ENCODE measurements at places on chromosomes 3 and 15.

DNA sequence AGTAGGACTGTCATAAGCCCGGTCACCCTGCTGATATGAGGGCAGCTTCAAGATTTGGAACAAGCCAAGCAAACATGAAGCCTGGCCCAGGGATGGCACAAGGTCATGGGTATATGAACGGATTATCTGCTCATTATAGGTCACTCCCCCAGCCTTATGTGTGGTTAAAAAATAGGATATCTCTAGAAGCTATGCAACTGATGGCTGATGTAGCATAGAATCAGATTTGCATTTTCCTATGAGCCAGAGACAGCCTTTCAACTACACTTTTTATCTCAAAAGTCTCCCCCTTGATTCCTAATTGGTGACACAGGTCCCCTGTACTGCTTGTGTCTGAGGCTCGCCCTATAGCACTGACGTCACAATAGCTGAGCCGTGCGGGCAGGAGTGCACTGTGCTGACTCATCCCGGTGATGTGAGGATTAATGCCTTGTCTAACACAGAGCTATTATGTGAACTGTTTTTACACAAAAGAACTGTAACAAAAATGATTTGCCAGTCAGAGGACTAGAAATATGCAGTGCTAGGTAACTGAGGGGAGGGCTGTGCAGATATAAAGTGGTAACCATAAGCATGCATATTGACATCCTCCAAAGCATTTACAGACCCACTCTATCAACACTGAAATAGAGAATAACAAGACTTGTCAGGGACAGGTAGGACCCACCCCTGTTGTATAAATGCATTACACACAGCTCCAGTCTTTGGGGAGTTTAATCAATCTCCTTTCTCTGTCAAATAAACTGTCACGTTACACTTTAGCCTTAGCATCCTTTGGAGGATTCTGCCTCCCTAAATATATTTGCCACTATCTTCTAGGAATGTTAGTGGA lies 204.9 kb downstream of the TIGIT start:
- DNase-seq = peak; percentile 73

GRCh38 chr3:4754180-4755086 lies 224.8 kb upstream of the BHLHE40 start:
- no peak for DNase-seq

DNA sequence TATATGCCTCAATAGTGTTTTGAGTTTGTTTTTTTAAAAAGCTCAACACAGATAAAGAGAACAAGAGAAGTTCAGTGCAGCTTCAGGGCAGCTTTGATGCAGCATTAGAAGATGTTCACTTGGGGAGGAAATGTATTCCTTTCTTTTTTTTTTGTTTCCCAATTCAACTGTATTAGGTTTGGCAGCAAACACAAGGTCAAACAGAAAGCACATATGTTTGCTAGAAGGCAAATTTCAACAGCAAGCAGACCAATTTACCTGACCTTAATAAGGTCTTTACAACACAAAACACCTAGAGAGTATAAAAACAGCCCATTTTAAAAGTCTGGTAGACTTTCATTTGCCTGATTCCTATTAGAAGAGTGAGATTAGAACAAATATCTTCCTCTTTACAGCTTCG lies 7.3 kb upstream of the CDAN1 start:
- no peak for DNase-seq

- DNase-seq = no peak
Observed at GRCh38 chr3:145144361-145144760, 1016.6 kb downstream of the PLOD2 start.

GRCh38 chr3:127370906-127371305 lies 83.1 kb upstream of the PRR20G start:
- no peak for DNase-seq

DNA sequence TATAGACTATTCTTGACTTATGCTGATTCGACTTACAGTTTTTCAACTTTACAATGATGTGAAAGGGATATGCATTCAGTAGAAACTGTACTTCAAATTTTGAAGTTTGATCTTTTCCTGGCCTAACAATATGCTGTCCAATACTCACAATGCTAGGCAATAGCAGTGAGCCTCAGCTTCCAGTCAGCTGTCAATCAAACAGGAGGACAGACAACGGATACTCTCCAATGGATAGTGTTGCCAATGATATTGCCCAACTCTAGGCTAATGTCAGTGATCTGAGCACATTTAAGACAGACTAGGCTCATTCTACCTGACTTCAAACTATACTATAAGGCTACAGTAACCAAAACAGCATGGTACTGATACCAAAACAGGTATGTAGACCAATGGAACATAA lies 55.0 kb upstream of the ZNF280D start:
- DNase-seq = no peak

GRCh38 chr15:40498418-40498817 lies 27.6 kb downstream of the CHST14 start:
- no peak for DNase-seq

DNA sequence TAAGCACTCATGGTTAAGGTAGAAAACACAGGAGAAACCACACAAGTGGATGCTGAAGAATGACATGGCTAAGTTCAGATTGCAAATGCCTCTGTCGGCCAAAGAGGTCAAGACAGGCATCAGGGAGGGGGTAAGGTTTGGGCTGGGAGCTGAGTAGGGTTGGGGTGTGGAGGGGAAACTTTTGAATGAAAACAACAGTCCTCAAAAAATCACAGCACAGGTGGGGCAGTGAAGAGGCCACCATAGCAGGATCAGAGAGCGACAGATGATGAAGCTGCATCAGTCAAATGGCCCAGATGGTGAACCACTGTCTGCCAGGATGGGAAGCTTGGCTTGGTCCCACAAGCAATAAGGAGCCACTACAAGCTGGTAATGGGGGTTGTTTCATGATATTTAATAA lies 74.9 kb downstream of the ADCY5 start:
- no peak for DNase-seq

DNA sequence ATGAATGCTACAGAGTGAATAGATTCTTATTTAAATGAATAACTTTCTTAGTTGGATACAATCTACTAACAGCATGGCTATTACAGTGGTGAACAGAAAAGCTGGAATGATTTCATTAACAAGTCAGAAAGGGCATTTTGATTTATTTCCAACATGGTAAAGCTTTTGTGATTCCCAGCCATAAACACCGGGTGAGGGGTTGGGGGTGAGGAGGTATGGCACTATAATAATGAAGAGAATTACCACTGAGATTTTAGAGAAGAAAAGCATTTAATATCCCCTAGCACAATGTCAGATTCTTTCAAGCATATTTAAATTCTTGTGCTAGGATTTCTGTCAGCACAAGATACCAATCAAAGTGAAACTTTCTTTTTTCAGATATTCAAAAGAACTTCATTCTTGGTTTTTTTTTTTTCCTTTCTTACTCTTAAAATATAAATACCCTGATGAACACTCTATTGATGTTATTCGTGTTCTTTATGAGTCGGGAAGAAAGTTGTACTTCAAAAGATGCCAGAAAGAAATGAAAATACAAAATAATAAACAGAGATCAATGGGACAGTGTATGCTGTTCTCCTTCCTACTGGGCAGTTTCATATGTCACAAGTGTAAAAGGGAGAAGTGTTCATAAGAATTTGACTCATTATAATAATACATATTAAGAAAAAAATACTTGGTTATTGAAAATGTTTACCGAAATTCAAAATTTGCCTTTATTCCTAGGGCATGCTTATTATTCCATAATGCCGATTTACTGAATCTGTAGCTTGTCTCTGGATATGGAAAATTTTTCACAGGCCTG lies 522.8 kb downstream of the CADM2 start:
- no peak for DNase-seq

DNA sequence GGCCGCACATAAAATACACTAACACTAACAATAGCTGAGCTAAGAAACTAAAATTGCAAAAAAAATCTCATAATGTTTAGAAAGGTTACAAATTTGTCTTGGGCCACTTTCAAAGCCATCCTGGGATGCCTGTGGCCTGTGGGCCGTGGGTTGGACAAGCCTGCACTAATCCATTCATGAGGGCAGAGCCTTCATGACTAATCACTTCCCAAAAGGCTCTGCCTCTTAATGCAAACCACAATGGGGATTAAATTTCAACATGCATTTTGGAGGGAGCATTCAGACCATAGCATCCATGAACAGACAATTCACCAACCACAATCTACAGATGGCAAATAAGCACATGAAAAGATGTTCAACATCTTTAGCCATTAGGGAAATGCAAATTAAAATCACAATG lies 128.2 kb downstream of the SUCLG2 start:
- no peak for DNase-seq

- DNase-seq = no peak
Observed at GRCh38 chr3:137767538-137768360, 3.6 kb downstream of the SOX14 start.

GRCh38 chr3:14550651-14551611 lies 10.8 kb upstream of the GRIP2 start:
- DNase-seq = no peak

DNA sequence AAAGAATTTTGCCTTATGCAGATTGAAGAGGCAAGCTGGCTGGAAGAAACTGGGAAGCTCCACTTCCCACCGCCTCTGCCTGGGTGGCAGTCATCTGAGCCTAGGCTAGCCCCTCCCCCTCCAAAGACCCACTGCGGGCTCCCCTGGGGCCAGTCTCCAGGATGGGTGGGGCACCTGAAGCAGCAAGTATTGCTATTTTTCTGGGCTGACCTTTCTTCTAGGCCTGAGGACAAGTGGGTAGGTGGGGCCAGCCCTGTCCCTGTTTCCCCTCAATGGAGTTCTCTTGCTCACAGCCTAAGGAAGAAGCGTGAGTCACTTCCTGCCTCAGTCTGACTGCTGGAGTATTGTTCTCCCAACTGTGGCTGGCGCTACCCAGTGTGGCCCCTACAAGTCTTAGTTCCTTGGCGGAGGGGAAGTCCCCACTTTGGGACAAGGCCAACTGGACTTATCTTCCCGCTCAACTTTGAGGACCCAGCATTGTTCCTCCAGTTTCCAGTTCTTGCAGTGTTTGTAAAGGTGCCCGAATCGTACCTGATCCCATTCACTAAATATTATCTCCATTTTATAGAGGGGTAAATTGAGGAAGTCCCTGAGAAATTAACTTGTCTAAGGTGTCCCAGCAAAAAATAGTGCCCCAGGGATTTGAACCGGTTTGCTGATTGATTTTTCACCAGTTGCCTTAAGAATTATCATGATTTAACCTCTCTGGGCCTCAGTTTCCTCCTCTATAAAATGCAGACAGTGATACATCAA lies 1.4 kb downstream of the FURIN start:
- DNase-seq = peak; percentile 46

DNA sequence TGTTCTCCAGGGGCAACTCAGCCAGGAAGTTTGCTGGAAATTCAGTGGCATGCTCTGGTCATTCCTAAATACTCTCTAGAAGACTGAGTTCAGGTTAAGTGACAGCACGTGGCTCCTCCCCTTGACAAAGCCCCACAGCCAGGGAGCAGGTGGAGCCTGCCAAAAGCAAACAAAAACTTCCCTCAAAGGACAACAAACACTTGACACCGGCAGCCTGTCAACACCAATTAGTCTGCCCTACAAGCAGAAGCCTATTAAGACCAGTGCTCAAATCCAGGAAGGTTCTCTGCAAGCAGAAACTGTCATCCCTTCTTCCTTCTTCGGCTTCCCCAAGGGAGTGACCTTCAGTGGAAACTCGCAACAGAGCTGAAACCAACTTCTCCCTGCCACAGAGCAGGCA lies 5.0 kb downstream of the MEX3B start:
- DNase-seq = peak; percentile 90

- no peak for DNase-seq
Observed at GRCh38 chr15:85927931-85928537, 133.3 kb upstream of the KLHL25 start.

DNA sequence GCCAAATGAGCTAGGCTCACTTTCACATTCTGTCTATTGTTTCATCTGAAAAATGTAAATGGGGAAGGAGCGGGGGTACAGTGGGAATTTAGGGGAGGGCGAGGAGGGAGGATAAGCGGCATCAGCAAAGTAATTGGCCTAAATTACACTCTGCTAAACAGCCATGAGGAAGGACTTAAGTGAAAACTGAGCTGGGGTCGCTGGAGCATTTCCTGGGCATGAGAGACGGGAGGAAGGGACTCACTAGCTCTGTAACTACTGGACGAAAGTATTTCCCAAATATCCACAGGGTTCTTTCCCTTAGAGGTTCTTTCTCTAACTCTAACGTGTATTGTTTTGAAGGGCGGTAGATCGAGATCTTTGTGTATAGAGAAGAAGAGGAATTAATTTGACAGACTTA lies 418.0 kb downstream of the SOX2 start:
- no peak for DNase-seq

GRCh38 chr15:70252056-70252950 lies 154.6 kb upstream of the TLE3 start:
- DNase-seq = peak; percentile 64

DNA sequence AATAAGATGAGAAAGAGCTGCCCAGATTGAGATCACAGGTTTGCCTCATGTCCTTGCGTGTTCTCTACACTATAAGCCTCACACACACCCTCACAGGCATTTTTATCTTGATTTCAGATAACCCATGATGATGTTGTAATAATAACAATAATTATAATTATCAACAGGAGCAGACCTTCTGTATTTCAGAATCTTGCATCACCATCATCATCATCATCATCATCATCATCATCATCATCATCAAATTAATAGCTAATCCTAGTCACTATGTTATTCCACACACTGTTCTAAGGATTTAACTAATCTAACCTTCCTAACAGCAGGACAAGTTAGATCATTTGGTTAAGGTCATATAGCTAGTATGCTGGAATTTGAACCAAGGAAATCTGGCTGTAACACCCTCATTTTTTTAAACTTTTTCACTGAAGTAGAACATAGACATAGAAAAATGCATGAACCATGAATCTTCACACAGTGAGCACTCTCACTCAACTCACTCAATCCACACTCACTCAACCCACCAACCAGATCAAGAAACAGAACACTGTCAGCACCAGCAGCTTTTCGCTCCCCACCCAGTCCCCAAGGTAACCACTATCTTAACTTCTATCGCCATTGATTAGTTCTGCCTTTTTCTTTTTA lies 1.8 kb upstream of the SH2D7 start:
- no peak for DNase-seq

DNA sequence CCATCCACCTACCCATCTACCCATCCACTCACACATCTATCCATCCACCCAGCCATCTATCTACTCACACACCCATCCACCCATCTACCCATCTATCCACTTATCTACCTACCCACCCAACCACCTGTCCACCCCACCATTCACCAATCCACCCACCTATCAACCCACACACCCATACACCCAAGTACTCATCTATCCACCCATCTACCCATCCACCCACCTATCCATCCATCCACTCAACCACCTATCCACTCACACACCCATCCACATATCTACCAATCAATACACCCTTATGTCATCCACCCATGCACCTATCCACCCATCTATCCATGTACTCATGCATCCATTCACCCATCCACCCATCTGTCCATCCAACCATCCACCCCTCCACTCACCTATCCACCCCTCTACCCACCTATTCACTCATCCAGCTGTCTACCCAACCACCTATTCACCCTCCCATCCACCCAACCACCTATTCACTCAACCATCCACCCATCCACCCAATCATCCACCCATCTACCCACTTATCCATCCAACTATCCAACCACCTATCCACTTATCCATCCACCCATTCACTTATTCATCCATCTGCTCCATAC lies 109.8 kb downstream of the CHSY1 start:
- no peak for DNase-seq

GRCh38 chr3:51819709-51820406 lies 40.8 kb upstream of the IQCF6 start:
- DNase-seq = no peak

All from DMS153 (cell line).